ENCODE measurements at places on chromosomes 12 and 14.

DNA sequence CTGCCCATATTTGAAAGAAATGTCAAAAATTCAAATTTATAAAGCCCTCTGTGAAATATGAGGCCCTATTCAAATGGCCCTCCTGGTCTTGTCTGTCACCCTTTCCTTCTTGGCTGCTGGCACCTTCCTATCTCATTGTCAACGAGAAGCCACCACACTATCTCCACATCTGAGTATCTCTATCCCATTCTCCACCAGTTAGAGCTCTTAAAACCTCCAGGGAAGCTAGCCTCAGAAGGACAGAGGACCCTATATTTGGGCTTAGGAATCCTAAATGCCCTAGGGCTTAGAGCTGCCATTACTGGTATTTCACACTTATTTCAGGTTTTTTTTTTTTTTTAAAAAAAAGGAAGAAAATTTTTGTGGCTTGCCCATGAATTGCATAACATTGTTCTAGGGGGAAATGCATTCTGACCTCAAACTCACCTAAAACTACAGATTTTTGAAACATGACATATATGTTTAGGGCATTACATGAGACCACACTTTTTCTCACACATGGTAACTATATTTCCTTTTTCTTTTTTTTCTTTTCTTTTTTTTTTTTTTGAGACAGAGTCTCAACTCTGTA lies 25.0 kb downstream of the SLC25A21 start:
- no peak for DNase-seq

DNA sequence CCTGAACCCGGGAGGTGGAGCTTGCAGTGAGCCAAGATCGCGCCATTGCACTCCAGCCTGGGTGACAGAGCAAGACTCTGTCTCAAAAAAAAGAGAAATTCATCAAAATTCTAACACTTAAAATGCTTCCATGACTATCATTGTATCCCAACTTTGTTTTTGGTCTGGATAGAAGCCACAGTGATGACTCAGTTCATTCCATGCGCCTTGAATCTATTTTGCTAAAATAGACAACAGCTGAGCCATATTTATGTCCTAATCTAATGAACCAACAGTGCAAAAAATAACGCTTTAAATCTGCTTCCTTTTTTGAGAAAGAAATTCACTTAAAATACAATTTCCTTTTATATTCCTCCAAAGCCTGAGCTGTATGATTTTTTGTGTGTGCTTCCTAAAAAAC lies 23.2 kb upstream of the BICD1 start:
- DNase-seq = no peak

DNA sequence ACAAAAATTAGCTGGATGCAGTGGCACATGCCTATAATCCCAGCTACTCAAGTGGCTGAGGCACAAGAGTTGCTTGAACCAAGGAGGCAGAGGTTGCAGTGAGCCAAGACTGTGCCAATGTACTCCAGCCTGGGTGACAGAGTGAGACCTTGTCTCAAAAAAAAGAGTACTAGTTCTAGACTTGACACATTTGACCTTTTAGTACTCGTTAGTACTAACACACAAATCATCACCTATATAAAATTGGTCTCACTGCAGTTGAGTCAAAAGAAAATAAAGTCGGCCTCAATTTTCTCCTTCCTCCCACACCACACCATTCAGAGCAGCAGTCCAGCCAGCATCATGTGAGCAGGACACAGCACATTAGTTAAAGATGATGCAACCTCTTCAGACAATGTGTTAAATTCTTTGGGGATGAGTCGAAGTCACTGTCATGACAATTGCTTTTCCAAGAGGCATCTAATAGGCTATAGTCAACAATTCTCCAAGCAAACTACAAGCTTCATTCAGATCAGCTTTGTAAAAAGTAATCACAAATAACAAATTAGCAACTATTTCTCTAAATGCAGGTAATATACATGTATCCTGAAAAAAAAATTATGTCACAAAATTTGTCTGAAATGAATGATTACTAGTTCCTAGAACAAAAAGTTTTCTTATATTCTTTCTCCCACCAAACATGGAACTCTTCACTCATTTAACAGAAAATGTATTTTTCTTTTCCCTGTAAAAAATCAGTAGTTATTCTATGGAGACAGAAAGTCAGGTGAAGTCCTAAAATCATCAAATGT lies 55.6 kb downstream of the CLIP1 start:
- DNase-seq = no peak

GRCh38 chr12:32535288-32535999 lies 136.1 kb downstream of the FGD4 start:
- no peak for DNase-seq

DNA sequence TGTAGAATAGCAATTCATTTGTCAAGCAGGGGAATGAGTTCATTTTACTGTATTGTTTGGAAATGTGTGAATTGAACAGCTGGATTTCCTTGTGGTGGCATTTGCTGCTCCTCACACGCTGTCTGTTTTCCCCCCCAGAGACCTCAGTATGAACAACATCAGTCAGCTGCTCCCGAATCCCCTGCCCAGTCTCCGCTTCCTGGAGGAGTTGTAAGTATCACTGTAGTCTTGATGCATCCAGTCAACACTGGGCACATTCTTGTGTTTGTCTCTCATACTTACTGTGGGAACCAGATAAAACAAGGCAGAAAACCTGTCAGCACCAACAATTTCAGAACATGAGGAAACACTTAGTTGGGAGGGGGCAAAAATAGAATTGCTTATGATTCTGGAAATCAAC lies 64.9 kb downstream of the LGR5 start:
- DNase-seq = no peak

DNA sequence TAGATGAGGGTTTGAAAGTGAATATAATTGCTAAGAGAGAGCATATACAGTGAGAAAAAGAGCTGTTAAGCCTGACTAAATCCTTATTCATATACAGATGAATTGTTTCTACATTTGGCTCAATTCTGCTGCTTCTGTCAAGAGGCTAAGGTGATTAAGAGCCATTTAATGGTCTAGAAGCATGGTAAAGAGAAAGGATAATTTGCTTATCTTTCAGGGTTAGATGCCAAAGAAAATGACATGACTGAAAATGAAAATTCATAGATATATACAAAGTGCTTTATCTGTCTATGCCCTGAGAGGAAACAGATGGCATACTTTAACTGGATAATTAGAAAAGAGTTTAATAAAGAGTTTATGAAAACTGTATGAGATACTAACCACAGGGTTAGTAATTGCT lies 834.9 kb downstream of the SLC6A15 start:
- no peak for DNase-seq

- no peak for DNase-seq
These were observed 4.8 kb upstream of the LMNTD1 start for GRCh38 chr12:25557830-25558436.

DNA sequence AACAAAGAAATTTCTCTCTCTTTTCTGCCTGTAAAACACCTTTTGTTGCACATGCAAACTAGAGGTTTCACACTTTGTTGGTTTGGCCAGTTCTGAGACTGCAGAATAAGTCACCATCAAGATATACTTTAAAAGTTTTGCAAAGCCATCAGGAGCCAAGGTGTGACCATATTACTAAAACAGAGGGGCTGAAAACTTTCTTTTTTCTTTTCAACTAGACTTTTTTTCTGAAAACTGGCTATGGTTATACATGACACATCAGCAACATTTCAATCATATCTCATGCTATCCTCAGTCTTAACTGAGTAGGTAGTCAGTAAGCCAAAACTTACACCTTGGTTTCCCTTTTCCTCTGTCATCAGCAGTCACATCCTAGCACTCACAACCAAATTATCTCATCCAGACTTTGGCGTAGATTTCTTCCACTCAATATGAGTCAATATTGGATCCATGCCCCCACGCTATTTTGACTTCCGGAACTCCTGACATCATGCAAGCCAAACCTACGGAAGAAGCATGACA lies 4.1 kb upstream of the IFNG start:
- DNase-seq = no peak

- DNase-seq = no peak
These were observed at the start of gene AVPR1A for GRCh38 chr12:63150713-63151622. TSS of gene AVPR1A (minus strand) at chr12:63151201. CDS start at chr12:63150836, 365 bp downstream.

GRCh38 chr14:56379956-56380355 lies 199.6 kb upstream of the TMEM260 start:
- DNase-seq = no peak

GRCh38 chr12:49892084-49892731 lies 11.5 kb downstream of the FAIM2 start:
- no peak for DNase-seq

DNA sequence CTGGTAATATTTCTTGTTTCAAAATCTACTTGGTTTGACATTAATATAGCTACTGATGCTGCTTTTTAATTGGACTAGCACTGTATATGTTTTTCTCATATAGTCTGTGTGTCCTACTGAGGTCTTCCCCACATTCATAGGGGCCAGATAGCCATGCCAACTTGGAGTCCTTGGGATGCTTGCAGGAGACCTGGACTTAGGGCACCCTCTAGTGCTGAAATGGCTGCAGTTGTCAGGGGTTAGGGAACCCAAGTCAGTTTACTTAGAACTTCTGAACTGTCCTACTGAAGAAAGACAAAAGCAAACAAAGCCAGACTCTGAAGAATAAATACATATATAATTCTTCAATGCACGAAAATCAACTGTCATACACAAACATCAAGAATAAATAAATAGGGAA lies 279.9 kb upstream of the SYT1 start:
- DNase-seq = no peak

DNA sequence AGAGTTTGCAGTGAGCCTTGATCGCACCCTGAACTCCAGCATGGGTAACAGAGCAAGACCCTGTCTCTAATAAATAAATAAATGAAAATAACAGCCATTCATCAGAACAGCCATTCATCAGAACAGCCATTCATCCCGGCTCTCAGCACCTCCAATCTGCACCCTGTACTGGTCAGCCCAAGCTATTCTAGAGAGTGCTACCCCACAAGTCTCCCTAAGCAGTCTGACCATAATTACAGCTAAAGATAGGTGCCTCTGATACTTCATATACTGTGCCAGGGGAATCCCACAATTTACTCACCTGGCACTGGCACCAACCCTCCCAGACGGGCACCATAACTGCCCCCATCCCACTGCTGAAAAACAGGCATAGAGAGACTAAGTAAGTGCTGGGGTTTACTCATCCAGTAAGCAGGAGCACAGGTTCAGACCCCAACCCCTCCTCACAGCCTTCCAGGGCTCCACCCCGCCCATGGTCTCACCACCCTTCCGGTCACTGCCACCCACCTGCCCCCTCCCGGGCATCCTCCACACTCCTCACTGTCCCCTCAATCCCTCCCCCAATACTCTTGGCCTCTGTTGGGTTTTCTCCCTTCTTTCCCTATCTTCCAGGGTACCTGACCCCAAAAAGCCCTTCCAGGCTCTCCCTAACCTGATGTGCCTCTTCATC lies 15.2 kb upstream of the EIF5 start:
- DNase-seq = no peak

- DNase-seq = no peak
These were observed 205.0 kb upstream of the CCDC196 start for GRCh38 chr14:66281036-66281776.

DNA sequence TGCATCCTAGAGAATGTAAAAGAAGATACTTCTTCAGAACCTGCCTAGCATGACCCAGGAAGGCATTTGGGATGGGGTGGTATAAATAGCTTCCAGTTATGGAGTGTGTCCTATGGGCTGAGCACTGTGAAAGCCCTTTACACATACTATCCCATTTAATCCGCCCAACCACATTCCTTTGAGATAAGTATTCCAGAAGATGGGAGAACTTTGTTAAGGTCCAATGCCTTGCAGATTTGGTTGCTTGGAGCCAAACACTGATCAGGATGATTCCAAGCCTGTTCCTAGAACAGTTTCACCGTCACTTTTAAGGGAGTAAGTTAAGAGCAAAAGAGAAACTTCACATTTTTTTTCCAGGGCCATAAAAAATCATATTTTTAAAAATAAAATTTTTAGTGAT lies 82.5 kb upstream of the CLMN start:
- DNase-seq = no peak

GRCh38 chr14:37544407-37544806 lies 50.6 kb downstream of the FOXA1 start:
- no peak for DNase-seq

DNA sequence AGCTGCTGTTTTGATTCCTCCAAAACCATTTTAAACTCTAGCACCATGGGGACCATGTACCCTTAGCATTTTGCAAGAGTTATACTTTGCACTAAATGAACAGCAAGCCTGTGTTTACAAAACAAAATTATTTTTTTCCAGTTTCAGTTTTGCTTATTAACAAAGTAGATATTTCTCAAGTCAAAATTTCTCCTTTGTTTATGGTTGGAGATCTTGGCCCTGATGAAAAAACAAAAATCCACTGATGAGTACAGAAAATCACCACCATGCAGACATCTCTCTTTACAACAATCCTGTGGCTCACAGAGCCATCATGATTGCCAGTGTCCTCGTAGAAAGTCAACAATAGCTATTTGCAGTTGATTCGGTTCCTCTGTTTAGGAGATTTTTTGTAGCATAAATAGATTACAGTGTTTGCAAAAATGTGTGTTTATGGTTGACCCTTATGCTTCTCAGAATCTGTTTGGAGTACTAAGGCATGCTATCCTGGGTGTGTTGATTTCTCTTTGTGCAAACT lies 201.1 kb upstream of the NUDT4 start:
- DNase-seq = no peak

DNA sequence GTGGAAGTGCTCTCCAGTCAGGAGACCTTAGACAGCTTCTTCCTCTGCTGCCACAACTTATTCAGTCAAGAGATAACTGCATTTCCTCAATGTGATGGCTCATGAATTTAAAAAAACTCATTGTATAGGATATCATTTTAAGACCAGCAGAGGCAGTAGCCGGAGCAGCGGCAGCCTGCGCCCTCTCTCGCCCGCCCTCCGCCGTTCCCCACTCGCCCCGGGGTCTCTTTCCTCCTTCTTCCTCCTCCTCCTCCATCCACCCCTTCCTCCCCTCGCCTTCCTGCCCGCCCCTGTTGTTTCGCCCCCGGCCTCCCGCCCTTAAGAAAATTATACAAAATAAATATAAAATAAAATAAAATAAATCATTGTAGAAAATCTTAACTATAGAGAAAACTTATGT lies 687.6 kb downstream of the FLRT2 start:
- DNase-seq = no peak

DNA sequence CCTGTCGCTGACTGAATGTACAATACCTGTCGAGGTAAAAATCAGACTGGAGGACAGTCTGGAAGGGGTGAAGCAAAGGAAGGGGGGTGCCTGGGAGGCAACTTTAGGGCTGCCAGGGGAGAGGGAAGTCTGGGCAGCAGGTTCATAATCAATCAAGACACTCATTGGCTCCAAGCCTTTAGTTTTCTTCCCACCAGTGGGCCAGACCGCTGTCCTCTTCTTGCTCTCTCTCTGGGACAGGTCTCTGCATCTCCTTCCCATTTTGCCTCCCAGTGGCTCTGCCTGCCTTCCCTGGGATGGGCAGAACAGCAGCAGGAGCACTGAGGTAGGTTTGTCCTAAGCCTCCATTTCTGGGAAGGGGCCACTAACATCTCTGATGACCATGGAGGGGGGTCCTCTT lies 206.5 kb downstream of the TTC8 start:
- no peak for DNase-seq

All from stimulated activated CD8-positive, alpha-beta memory T cell treated with anti-CD3 and anti-CD28 coated beads, Interleukin-2, amount 100 ng/mL, for 1 hour (primary cell).